T-cell (primary cell): ENCODE measurements at places on chromosomes 1 and 21.

- H3K4me1 ChIP-seq, result peaks cover 2% of the 10 kb centered on the region
- H3K4me3 ChIP-seq, result peak overlapping the region; percentile 87
- H3K36me3 ChIP-seq, result no peaks in the 10 kb centered on the region
- peak; percentile 48 for DNase-seq
These were observed 741 bp downstream of the RGS2 start for GRCh38 chr1:192809307-192810252.

DNA sequence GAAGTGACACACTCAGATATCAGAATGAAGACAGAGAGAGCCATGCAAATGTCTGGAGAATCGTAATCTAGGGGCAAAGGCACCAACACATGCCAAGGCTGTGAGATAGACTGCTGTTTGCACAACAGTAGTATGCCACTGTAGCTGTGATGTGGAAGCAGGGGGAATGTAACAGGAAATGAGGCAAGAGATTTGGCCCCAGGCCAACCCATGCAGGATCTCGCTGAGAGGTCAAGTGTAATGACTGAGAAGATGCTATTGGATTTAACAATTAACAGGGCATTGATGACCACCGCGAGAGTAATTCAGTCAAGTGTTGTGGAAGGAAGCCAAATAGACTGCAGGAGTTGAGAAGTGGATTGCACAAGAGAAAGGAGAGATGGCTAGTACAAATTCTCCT is 107.3 kb upstream of the ST6GALNAC5 start:
- DNase-seq, result no peak
- no peak overlapping the region for H3K27ac ChIP-seq
- no peaks in the 10 kb centered on the region for H3K36me3 ChIP-seq
- H3K4me3 ChIP-seq, result no peak overlapping the region

GRCh38 chr21:42651515-42652401 is 1.7 kb upstream of the PDE9A start:
- H3K36me3 ChIP-seq, result no peaks in the 10 kb centered on the region
- H3K4me3 ChIP-seq, result no peak overlapping the region
- peaks cover 28% of the 10 kb centered on the region for H3K4me1 ChIP-seq
- no peak for DNase-seq
- no peaks in the 10 kb centered on the region for H3K27me3 ChIP-seq

- no peak for DNase-seq
- H3K36me3 ChIP-seq, result no peaks in the 10 kb centered on the region
- no peak overlapping the region for H3K4me3 ChIP-seq
- H3K27me3 ChIP-seq, result peaks cover 3% of the 10 kb centered on the region
- no peak overlapping the region for H3K27ac ChIP-seq
These were observed 3.2 kb downstream of the IL23R start for GRCh38 chr1:67169496-67169895.

DNA sequence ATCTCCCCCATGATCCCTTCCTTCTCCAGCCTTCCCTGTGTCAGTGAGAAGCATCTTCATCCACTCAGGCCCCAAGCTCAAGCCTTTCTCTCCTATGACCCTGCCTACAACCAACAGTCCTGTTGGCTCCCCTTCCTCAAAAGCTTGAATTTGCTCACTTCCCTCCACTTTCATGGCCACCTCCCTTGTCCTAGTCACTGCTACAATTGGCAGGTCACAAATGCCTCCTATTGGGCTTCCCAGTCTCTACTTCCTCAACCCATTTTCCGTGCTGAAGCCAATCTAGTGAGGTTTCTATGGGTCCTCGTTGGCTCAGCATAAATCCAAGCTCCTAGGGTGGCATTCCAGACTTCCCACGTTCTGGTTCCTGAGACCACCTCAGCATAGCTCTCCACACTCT is 40.2 kb upstream of the SLC6A9 start:
- no peaks in the 10 kb centered on the region for H3K4me1 ChIP-seq
- no peak for DNase-seq
- no peaks in the 10 kb centered on the region for H3K36me3 ChIP-seq
- no peak overlapping the region for H3K4me3 ChIP-seq
- no peak overlapping the region for H3K27ac ChIP-seq

DNA sequence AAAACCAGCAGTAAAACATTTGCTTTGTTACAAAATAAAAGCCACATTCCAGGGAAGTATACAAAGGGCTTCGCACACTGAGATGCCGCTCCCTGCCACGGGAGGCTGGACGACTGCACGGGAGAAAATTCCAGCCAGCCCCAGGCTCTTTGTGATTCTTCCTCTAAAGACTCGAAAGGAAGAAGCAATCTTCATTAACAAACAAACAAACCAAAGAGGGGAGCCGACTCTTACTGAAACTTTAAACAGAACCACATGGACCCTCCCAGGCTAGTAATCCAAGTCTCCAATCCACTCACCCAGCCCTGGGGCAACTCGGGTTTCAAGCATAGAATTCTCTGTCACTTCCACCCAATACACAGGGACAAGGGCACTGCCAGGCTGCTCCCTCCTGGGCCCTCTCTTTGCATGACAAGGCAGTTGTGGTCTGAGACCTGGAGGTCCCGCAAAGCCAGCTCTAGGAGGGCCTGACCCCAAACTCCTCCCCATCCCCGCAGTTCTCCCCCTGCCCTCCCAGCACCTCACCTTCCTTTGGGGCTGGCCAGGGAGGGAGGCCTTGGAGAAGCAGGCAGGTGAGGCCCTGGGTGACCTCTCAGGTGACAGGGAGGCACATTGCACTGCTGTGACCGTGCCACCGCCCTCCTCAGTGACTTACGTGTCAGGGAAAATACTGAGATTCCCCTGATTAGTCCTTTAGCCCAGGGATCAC is 26.6 kb upstream of the COL18A1 start:
- H3K27me3 ChIP-seq, result peaks cover 56% of the 10 kb centered on the region
- H3K4me3 ChIP-seq, result no peak overlapping the region
- no peak overlapping the region for H3K27ac ChIP-seq
- DNase-seq, result no peak

DNA sequence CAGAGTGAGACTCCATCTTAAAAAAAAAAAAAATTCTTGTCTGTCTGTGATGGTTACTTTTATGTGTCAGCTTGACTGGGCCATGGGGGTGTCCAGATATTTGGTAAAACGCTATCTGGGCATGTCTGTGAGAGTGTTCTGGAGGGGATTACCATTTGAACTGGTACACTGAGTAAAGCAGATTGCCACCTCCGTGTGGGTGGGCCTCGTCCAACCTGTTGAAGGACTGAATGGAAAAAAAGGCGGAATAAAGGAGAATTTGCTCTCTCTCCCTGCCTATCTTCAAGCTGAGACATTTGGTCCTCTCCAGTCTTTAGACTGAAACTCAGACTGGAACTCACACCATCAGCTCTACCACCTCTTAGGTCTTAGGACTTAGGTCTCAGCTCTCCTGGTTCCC is 82.8 kb downstream of the MIS18A start:
- H3K4me1 ChIP-seq, result no peaks in the 10 kb centered on the region

DNA sequence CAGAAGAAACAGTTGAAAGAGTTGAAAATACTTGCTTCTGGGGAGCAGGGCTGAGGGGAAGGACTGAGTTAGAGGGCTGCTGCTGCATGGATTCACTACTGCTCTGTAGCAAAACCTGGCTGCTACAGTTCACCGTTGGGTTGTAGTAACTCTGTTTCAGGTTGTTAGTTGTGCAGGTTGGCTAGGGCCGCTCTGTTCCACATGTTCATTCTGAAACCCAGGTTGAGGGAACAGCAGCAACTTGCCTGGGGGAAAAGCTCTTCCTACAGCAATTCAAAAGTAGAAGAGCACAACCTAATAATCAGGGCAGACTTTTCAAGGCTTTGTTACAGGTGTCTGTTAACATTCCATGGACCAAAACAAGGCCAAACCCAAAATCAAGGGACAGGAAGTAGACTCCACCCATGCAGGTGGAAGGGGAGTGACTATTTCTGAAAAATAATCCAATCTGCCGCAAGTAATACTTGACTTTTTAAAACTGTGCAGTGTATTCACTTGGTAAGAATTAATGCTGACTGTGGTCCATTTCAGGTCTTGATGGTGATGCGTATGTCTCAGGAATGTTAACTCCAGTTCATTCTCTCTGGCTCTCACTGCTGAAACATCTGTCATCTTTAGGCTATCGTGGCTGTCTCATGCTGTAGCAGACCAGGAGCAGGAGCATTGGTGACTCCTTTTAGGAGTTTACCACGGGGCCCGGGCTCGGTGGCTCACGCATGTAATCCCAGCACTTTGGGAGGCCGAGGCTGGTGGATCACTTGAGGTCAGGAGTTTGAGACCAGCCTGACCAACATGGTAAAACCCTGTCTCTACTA is 5.1 kb upstream of the PARK7 start:
- H3K27me3 ChIP-seq, result no peaks in the 10 kb centered on the region
- no peak overlapping the region for H3K4me3 ChIP-seq
- peaks cover 47% of the 10 kb centered on the region for H3K4me1 ChIP-seq
- no peak for DNase-seq
- H3K27ac ChIP-seq, result peak overlapping the region; percentile 20

- no peak for DNase-seq
- no peak overlapping the region for H3K4me3 ChIP-seq
- no peaks in the 10 kb centered on the region for H3K36me3 ChIP-seq
- no peak overlapping the region for H3K27ac ChIP-seq
These were observed 80.6 kb upstream of the TRABD2B start for GRCh38 chr1:48077795-48078222.

DNA sequence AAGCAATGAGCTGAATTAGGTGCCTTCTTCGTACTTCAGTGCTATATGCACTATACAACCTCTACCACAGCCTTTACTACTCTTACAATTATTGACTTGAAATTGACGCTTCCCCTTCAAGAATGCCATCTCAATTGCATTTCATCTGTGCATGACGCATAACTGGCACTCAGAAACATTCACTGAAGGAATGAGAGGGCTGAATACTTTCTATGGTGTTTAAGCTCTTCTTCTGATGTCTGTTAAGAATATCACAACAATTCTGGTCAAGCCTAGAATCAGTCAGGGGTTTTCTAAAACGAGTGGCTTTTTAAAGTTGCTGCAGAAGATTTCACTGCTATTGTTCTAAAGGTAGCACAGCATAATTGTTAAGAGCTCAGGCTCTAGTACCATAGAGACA is 11.5 kb downstream of the DENND1B start:
- no peaks in the 10 kb centered on the region for H3K36me3 ChIP-seq
- no peak overlapping the region for H3K27ac ChIP-seq

DNA sequence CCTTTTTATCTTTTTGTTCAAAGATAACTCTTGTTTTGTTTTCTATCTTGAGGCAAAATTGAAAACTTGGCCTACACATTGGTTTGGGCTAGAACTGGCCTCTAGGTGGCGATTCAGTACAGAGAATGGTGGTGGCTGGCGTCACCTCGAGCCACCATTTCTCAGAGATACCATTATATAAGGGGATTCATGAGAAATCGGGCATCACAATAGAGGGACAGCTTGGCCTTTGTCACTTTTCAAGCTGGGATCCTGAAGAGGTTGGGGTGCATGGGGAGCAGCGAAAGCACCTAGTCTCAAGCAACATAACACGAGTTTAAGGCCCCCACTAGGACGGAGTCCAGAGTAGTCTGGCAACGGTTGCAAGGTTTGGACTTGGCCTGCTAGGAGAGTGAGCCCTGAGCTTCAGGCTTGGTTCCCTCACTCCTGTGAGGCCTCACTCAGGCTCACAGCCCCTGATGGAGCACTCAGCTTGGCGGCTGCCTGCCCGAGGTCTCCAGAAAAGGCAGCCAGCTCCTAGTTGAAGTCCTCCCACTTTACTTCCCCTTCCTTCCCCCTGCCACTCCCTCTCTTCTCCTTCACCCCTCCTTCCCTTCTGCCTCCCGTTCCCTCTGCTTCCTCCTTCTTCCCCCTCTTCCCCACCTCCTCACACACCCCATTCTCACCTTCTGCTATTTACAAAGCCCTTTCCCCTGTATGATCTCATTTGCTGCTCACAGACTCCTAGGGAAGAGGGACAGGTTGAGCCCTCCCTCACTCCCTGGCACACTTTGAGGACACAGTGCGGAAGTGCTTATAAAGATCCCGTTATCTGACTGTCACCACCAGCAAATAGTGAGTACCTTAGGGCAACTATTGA is 67.8 kb downstream of the LRIG2 start:
- H3K36me3 ChIP-seq, result no peaks in the 10 kb centered on the region
- no peak overlapping the region for H3K4me3 ChIP-seq
- no peaks in the 10 kb centered on the region for H3K27me3 ChIP-seq
- H3K4me1 ChIP-seq, result peaks cover 4% of the 10 kb centered on the region
- DNase-seq, result peak; percentile 31
- H3K27ac ChIP-seq, result no peak overlapping the region

- no peak overlapping the region for H3K4me3 ChIP-seq
- DNase-seq, result no peak
- no peak overlapping the region for H3K27ac ChIP-seq
- no peaks in the 10 kb centered on the region for H3K27me3 ChIP-seq
- peaks cover 22% of the 10 kb centered on the region for H3K4me1 ChIP-seq
- H3K36me3 ChIP-seq, result no peaks in the 10 kb centered on the region
These were observed 70.7 kb downstream of the XCL2 start for GRCh38 chr1:168473126-168473525.

DNA sequence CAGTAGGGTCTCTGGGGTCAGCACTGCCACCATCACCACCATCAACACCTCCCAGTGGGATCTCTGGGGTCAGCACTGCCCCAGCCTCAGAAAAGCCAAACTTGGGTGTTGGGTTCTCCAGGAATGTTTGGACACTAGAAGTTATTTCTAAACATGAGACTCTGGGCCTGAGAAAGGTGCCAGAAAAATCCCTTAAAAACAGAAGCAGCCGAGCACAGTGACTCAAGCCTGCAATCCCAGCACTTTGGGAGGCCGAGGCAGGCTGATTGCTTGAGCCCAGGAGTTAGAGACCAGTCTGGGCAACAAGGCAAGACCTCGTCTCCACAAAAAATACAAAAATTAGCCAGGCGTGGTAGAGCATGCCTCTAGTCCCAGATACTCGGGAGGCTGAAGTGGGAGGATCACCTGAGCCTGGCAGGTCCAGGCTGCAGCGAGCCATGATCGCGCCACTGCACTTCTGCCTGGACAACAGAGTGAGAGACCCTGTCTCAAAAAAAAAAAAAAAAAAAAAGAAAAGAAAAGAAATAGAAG is 470 bp downstream of the PTAFR start:
- no peak overlapping the region for H3K4me3 ChIP-seq
- H3K4me1 ChIP-seq, result peaks cover 11% of the 10 kb centered on the region
- no peak for DNase-seq
- H3K36me3 ChIP-seq, result no peaks in the 10 kb centered on the region
- no peak overlapping the region for H3K27ac ChIP-seq

DNA sequence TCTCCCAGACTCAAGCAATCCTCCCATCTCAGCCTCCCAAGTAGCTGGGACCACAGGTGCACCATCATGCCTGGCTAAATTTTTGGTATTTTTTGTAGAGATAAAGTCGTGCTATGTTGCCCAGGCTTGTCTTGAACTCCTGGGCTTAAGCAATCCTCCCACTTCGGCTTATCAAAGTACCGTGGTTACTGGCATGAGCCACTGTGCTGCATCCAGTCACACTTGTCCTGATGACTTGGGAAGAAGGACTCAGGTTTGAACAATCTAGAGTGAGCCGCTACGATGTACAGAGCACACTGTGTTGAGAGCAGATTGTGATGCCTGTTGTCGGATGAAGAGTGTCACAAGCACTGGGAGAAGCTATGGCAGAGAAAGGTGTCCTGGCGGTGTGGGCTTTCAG is 27.2 kb downstream of the RNF187 start:
- no peak for DNase-seq
- peaks cover 13% of the 10 kb centered on the region for H3K4me1 ChIP-seq
- no peak overlapping the region for H3K27ac ChIP-seq
